ENCODE measurements at places on chromosomes 2 and 18. TPM values are rescaled to one million over a fixed set of nuclear protein-coding genes. Genes with fewer than 3 reads are reported as not detected.

AQP12B gene
- not detected for total RNA-seq

GRCh38 chr2:30821960-30822359, 14.7 kb upstream of the CAPN13 start:
- no peak for DNase-seq

- no peak for DNase-seq
These were observed 179.2 kb downstream of the TTC32 start for GRCh38 chr2:19722531-19722971.

DNA sequence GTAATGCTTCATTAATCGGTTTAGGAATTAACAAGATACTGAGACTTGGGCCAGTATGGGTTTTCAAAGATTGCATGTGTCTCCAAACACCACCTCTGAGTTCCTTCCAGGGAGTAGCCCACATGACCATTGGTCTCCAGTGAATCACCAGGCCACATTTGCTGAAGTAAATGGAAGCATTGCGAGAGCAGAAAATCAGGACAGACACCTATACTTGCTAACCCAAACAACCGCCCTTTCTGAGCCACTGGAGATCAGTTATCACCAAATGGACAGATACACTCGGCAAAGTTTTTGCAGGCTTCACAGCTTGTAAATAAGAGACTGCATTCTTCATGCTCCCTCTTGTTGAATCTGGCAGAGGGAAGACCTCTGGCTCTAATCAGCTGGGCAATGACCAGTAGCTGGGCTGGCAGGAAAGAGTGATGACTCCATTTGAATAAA, 40.9 kb downstream of the GATA6 start:
- DNase-seq: no peak

PSMA8 gene
- not detected for total RNA-seq

- DNase-seq: no peak
These were observed 113.3 kb downstream of the GALNT1 start for GRCh38 chr18:35694808-35695207.

GRCh38 chr2:61340242-61340641, 130.6 kb downstream of the USP34 start:
- peak; percentile 51 for DNase-seq

- DNase-seq: no peak
These were observed 586.7 kb downstream of the CCDC85A start for GRCh38 chr2:56770490-56770889.

FKBP7 gene
- total RNA-seq: 26.2 TPM

- no peak for DNase-seq
These were observed 38.7 kb downstream of the SLC4A5 start for GRCh38 chr2:74304332-74305148.

TRABD2A gene
- 1.3 TPM for total RNA-seq

TNFRSF11A gene
- 1.4 TPM for total RNA-seq

DNA sequence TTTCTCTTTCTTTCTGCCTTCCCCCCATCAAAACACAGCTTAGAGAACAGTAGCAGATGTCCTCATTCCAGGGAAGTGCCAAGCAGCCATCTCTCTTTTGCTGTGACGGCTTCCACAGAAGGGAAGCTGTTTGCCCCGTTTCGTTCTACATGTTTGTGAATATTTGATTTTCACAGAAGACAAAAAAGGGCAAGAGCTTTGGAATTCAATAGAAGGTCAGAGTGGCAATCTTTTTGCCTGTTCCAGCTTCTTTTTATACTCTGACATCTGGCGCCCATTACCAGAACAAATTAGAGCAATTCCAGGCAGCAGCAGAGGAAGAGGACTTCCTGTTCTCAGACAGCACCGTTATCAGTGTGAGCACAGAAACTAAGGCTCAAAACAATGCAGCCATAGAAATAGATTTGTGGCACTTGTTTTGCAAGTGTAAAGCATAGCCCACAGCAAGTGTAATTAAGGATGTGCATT, 79.0 kb upstream of the CDH19 start:
- peak; percentile 48 for DNase-seq

FSHR gene
- not detected for total RNA-seq

SCN2A gene
- 0.06 TPM for total RNA-seq

PHLPP1 gene
- total RNA-seq: 14.5 TPM

- no peak for DNase-seq
These were observed 1323.5 kb upstream of the TMEFF2 start for GRCh38 chr2:193518041-193518817.

CLEC4F gene
- 0.18 TPM for total RNA-seq

RPRM gene
- not detected for total RNA-seq

UGT1A10 gene
- not detected for total RNA-seq

CHN1 gene
- total RNA-seq: 25.1 TPM

All from glomerular endothelial cell (primary cell).